ENCODE measurements at places on chromosomes 6 and 20. TPM values are rescaled to one million over a fixed set of nuclear protein-coding genes. Genes with fewer than 3 reads are reported as not detected.

DNA sequence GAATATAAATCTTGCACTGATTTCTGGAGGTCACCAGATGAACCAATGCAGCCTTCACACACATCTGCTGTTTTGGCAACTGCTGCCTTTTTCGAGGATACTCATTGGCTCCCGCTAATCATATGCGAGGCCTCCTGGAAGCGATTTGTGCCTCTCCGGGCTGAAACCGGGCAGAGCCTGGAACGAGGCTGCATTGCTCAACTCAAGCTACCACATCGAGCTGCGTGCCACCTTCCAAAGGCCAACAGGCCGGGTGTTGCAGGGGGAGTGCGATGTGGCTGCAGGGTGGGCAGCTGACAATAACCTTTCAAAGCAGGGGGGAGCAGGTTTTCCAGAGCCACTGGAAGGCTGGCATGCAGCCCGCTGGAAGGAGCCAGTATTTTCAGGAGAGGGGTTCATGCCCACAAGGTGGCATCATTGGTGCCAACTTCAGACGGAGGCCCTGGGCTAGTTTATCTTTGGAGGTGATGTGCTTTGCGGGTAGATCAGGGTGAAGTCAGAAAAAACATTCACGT is 122.6 kb upstream of the IFNGR1 start:
- H3K4me3 ChIP-seq: no peak overlapping the region
- no peaks in the 10 kb centered on the region for H3K27me3 ChIP-seq
- peak; percentile 36 for DNase-seq
- no peaks in the 10 kb centered on the region for H3K36me3 ChIP-seq
- H3K4me1 ChIP-seq: peaks cover 12% of the 10 kb centered on the region
- H3K27ac ChIP-seq: no peak overlapping the region

- no peak overlapping the region for H3K4me3 ChIP-seq
- H3K27me3 ChIP-seq: peaks cover 46% of the 10 kb centered on the region
- peaks cover 4% of the 10 kb centered on the region for H3K4me1 ChIP-seq
- DNase-seq: no peak
- H3K27ac ChIP-seq: no peak overlapping the region
Measured at GRCh38 chr6:167676000-167676665, 150.6 kb upstream of the AFDN start.

Gene ENPP4
- total RNA-seq: 4.3 TPM

Gene COX4I2
- total RNA-seq: not detected

DNA sequence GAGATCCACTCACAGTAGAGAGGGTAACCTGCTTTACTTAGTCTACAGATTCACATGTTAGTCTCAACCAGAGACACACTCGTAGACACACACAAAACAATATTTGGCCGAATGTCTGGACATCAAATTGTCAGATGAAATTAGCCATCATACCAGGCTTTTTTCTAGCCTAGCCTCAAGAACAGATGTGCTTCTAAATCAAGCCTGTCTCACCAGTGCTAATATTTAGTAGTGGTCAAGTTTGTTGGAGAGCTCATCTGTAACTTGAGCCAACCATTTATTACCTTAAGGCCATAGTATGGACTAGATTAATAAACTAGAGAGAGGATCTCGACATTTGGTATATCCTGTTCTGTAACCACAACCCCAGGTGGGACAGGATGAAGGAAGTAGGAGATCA is 1118.8 kb upstream of the MAP3K7 start:
- no peaks in the 10 kb centered on the region for H3K4me1 ChIP-seq
- H3K27ac ChIP-seq: no peak overlapping the region
- no peak overlapping the region for H3K4me3 ChIP-seq

- H3K36me3 ChIP-seq: peaks cover 6% of the 10 kb centered on the region
- no peak overlapping the region for H3K4me3 ChIP-seq
- no peaks in the 10 kb centered on the region for H3K4me1 ChIP-seq
Measured at GRCh38 chr6:69732640-69733039, 64.2 kb downstream of the LMBRD1 start.

DNA sequence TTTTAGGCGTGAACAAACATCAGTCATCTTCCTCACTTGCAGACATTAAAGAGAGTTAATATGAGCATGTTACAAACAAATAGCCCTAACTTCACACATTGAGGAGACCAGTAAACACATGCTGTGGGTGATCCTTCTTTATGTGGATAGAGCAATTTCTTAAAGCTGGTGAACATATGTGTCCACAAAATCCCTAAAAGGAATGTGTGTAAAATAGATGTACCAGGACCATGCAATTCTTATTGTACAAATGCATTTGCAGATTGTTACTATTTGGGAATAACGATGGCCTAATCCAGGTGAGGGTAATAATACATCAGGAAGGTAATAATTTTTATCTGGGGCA is 228.9 kb downstream of the ALDH8A1 start:
- no peak for DNase-seq
- H3K27me3 ChIP-seq: no peaks in the 10 kb centered on the region
- no peak overlapping the region for H3K4me3 ChIP-seq

Gene TUBB2B
- total RNA-seq: not detected

DNA sequence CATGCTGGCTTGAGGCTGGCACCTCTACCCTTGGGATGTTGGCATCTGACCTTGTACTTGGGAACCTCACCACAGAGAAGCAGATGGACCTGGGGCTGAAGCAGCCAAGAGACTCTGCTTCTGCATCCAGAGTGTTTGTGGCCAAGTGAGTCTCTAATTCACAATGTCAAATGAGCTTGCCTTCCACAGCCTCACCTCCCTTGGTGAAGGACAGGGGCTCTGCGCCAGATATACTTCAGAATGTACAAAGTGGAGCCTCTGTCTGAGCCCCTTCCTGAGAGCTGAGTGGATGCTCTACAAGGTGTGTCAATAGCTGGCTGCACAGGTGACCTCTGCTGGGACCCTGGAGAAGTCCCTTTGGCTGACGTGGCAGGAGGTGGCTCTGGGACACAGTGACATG is 508.9 kb downstream of the CDH26 start:
- no peak for DNase-seq
- no peak overlapping the region for H3K27ac ChIP-seq
- H3K4me1 ChIP-seq: no peaks in the 10 kb centered on the region
- H3K4me3 ChIP-seq: no peak overlapping the region
- H3K36me3 ChIP-seq: no peaks in the 10 kb centered on the region
- no peaks in the 10 kb centered on the region for H3K27me3 ChIP-seq

DNA sequence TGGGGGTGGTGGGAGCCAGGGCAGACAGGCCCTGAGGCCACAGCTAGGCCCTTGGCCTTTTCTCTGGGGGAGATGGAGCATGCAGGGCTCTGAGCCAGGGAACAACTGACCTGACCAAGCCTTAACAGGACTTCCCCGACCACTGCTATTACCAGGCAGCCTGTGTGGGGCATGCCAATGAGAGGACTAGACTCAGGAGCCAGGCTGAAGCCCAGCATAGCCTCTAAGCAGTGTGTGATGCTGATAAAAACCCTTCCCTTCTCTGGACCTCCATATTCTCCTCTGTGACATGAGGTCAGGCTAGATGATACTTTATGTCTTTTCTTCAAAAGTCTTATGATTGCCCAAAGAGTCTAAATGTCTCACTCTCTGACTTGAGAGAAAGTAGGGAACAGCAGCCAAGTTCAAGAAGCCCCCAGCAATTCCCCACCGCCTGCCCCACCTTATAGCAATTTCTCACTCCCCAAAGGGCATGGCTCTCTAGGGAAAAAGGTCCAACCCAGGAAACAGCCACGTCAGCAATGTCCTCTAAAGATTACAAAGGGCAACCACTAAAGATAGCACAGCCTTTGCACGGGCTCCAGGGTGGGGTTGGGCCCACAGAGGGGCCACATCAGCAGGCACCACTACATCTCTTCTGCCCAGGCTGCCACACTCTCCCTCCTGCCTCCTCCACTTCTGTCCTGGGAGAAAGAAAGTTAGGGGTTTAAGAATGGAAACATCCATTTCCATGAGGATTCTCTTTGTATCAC is 71.3 kb downstream of the TRERF1 start:
- no peak overlapping the region for H3K4me3 ChIP-seq
- no peak overlapping the region for H3K27ac ChIP-seq
- H3K27me3 ChIP-seq: no peaks in the 10 kb centered on the region
- DNase-seq: no peak
- H3K36me3 ChIP-seq: no peaks in the 10 kb centered on the region

Gene WFDC2
- not detected for total RNA-seq

- peaks cover 6% of the 10 kb centered on the region for H3K36me3 ChIP-seq
- H3K4me3 ChIP-seq: no peak overlapping the region
- DNase-seq: no peak
- no peaks in the 10 kb centered on the region for H3K4me1 ChIP-seq
Measured at GRCh38 chr20:16270314-16270931, 302.8 kb downstream of the KIF16B start.

DNA sequence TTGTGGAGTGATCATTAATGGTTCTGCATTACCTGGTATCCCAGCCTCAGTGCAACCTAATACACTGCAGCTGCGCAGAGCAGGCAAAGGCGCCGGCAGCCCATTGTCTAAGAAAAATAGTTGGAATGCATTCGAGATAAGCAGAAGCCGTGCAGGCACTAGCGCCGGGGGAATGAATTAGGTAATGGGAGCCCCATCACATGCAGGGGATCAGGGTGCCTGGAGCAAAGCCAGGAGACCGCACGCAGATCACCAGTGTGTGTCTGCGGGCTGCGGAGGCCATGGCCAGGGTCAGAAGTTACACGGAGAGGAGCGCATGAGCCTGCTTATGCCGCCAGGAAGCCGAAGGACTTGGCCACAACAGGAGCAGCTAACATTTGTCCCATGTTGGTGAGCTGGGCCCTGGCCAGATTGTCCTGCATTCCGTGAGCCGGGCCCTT is 156.8 kb downstream of the DLL1 start:
- DNase-seq: no peak
- no peaks in the 10 kb centered on the region for H3K27me3 ChIP-seq
- no peaks in the 10 kb centered on the region for H3K36me3 ChIP-seq
- no peak overlapping the region for H3K27ac ChIP-seq
- H3K4me1 ChIP-seq: no peaks in the 10 kb centered on the region
- H3K4me3 ChIP-seq: no peak overlapping the region

Gene PHACTR1
- 2.3 TPM for total RNA-seq

- no peak overlapping the region for H3K4me3 ChIP-seq
- peak overlapping the region; percentile 5 for H3K27ac ChIP-seq
- no peaks in the 10 kb centered on the region for H3K27me3 ChIP-seq
- H3K4me1 ChIP-seq: peaks cover 9% of the 10 kb centered on the region
- H3K36me3 ChIP-seq: peaks cover 3% of the 10 kb centered on the region
Measured at GRCh38 chr20:5090191-5090590, 29.6 kb downstream of the PCNA start.

DNA sequence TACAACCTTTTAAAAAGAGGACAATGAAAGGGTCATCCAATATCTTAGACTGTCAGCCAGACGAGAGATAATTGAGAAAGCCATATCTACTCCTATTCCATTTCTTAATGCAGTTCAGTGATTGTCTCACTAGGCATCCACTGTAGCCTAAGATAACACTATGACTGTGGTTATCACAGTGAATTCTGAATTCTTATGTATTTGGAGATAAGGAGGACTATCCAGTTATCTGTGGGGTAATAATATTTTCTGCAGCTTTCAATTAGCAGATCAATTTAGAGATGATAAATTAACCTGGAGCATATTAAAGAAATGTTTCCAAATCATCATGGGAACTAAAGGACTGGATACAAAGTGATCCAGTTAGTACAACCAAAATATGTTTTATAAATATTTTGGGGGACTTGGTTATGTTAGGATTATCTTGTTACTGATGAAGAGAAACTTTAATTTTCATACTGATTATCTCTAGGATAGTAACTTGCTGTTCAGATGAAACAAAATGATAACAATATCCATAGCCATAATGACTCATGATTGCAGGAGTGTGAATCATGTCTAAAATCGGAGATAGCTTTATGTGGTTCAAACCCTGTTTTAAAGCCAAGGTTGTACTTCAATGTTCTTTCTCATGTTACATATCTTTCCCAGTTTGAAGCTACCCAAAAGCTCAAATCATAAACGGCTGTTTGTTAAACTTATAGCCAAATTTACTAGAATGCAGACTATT is 1152.0 kb downstream of the HACE1 start:
- no peaks in the 10 kb centered on the region for H3K4me1 ChIP-seq
- no peak overlapping the region for H3K4me3 ChIP-seq
- DNase-seq: no peak
- no peaks in the 10 kb centered on the region for H3K36me3 ChIP-seq
- no peak overlapping the region for H3K27ac ChIP-seq

Gene DDO
- not detected for total RNA-seq

GRCh38 chr6:131754715-131755567 is 44.1 kb upstream of the CTAGE9 start:
- no peak overlapping the region for H3K4me3 ChIP-seq
- H3K27ac ChIP-seq: no peak overlapping the region
- no peaks in the 10 kb centered on the region for H3K4me1 ChIP-seq
- DNase-seq: no peak

DNA sequence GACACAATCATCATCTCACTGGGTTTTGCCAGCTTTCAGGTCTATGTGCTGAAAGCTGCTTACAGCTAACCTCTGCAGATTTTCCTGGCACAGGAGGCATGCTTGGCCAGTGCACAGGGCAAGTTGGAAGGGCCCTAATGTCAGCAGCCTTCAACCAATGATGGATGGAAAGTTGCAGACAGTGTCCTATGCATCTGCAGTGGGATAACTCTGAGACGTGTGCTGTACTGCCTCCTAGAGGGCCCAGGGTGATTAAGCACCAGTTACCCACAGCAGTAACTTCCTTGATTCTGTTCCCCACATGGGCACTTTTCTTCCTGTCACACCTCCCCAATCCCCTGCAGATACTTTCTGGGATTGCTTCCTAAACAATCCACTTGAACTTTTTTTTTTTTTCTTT is 38.6 kb downstream of the OVOL2 start:
- no peaks in the 10 kb centered on the region for H3K27me3 ChIP-seq
- no peak overlapping the region for H3K4me3 ChIP-seq
- DNase-seq: peak; percentile 38
- no peaks in the 10 kb centered on the region for H3K4me1 ChIP-seq

Gene CENPQ
- 0.14 TPM for total RNA-seq

DNA sequence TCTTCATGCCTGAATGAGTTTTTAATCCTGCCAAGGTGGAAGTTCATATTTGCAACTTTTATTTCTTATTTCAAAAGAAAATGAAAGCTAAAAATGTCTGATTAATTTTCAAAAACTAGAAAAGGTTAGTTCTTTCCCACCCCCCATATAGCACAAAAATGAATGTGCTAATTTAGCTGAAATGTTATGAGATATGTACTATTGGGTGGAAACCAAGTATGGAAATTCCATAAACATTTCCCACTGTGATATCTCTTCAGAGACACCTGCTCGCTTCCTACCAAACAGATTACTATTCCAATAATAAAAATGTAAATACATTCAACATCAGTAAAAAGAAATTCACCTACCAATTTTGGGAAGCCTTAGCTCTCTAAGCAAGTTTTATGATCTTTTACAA is 678.6 kb upstream of the ID4 start:
- H3K4me3 ChIP-seq: no peak overlapping the region
- no peaks in the 10 kb centered on the region for H3K27me3 ChIP-seq
- H3K27ac ChIP-seq: no peak overlapping the region
- H3K4me1 ChIP-seq: no peaks in the 10 kb centered on the region
- DNase-seq: no peak
- H3K36me3 ChIP-seq: no peaks in the 10 kb centered on the region
